ENCODE measurements at places on chromosomes 11 and 22. TPM values are rescaled to one million over a fixed set of nuclear protein-coding genes. Genes with fewer than 3 reads are reported as not detected.

GRCh38 chr11:88203604-88204003 lies 28.4 kb upstream of the RAB38 start:
- DNase-seq: no peak

DNA sequence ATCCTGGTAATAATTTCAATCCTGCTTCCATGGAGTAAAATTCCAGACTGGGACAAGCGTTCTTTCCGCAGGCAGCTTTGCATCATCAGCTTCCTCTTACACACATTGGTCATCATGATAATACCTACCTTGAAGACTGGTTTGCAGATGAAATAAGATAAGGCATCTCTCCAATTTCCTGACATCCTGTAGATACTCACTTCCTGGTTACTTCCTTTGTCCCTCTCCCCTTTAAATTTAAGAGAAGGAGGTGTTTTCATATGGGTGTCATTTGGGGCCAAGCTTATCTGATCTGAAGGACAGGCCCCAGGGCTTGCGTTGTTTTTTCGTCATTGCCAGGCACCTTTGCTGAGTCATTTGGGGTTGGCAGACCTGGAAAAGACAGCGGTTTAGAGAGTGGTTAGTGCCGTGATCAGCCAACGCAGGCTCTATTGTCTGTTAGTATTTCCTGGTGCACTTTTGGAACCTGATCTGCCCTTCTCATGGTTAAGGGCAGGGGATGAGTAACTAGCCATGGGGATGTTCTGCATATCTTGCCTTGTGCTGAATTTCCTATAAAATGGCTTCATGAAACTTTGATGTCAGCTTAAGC lies 24.1 kb downstream of the GRAMD1B start:
- DNase-seq: no peak

The PGA5 gene
- polyA plus RNA-seq: 0.92 TPM

- no peak for DNase-seq
Observed at GRCh38 chr11:59611570-59612565, 3.7 kb downstream of the OSBP start.

The CCDC89 gene
- 3.0 TPM for polyA plus RNA-seq

GRCh38 chr11:71214553-71215424 lies 37.6 kb downstream of the SHANK2 start:
- no peak for DNase-seq

GRCh38 chr11:2571598-2572281 lies 126.9 kb downstream of the KCNQ1 start:
- no peak for DNase-seq

DNA sequence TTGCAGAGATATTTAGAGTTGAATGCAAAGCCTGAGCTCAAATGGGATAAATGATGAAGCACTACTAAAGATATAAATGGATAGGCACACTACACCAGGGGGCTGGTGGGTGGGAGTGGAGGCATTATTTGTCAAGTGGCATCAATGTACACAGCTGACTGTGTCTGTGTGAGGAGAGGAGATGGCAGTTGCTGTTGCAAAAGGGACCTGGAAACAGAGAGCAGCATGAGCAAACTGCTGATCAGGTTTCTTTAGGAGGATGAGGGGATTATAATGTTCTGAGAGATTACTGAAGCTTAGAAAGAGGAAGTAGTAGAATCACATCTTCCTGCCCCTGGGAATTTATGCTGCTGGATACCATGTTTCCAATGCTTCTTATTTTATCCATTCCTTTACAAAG lies 39.4 kb upstream of the LIN7C start:
- no peak for DNase-seq

The SELENOM gene
- polyA plus RNA-seq: 9.3 TPM

The KCTD14 gene
- polyA plus RNA-seq: 11.4 TPM

- no peak for DNase-seq
Observed at GRCh38 chr11:76124905-76125770, 81.2 kb downstream of the WNT11 start.
